CD4-positive, alpha-beta T cell treated with Interleukin-15 for 4 hours (primary cell): ENCODE measurements at places on chromosomes 1 and 21.
A peak's percentile ranks its signal among the peaks of the same experiment; 100 is the strongest.

DNA sequence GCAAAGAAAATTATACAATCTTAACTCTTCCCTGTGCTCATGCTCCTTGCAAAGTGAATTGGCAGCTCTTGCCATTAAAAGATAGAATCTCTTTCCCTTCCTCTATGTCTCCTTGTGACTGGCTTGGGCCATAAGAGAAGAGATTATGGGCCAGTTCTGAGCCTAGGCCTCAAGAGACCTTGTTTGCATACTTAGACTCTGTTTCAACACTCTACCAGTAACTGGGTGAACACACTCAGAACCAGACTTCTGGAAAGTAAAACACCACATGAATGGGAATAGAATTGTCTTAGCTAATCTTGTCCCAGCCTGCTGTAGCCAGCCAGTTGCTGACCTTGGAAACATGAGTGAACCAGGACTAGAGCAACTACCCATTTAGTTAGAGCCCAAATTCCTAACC is 15.3 kb upstream of the OR6K3 start:
- no peak for DNase-seq

GRCh38 chr1:32894681-32895080 is 6.5 kb downstream of the TMEM54 start:
- no peak for DNase-seq

- DNase-seq, result no peak
Measured at GRCh38 chr1:169899519-169900217, 6.0 kb upstream of the SCYL3 start.

- no peak for DNase-seq
Measured at GRCh38 chr1:64766429-64766828, 21.6 kb downstream of the RAVER2 start.

DNA sequence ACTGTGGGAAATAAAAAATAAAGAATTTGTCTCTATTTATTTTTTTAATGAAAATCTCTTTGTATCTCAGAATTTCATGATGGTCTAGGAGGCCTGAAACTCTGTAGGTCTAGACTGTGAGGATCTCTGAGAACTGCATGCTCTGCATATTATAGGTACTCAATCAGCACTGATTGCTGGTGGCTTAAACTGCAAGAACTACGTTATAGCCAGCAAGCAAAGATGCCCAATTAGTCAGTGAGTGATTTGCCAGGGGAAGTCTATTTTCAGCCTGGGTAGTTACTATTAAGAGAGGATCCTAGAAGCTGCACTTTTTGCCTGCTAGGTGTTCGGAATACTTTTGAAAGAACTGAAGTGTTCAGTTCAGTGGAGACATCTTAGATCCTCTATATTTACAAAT is 87.4 kb downstream of the GPR52 start:
- no peak for DNase-seq

DNA sequence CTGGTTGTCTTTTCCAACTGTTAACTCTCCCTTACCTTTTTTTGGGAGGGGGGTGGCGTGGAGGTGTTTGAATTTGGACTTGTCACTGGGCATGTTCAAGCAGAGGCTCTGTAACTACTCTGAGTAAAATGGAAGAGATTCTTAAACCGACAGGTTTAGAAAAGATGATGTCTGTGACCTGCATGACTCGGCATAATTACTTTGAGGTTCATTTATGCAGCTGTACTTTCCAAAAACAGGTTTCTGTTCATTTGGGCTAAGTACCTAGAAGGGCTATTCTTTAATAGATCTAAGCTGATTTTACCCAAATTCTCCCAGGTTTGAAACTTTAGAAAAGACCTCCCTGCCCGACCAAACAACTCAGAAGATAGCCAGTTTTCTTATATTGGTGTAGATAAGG is 80.3 kb downstream of the SLC35A3 start:
- no peak for DNase-seq

DNA sequence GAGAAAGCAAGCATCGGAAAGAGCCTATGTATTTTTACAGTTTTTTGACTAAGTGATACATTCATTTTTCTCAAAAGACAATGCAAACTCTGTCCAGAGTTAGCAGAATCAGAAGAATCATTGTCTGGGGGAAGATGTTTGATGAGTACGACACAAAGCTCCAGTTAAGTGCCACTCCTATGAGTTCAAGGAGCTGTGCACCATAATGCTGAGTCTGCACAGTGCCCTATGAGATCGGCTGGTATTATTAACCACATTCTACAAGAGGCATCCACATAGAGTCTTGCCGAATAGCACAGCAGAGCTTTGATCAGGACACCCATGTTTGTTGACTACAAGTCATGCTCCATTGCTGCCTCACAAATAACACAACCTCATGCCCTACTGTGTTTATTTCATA is 54.9 kb upstream of the RAP1GAP start:
- DNase-seq, result no peak

DNA sequence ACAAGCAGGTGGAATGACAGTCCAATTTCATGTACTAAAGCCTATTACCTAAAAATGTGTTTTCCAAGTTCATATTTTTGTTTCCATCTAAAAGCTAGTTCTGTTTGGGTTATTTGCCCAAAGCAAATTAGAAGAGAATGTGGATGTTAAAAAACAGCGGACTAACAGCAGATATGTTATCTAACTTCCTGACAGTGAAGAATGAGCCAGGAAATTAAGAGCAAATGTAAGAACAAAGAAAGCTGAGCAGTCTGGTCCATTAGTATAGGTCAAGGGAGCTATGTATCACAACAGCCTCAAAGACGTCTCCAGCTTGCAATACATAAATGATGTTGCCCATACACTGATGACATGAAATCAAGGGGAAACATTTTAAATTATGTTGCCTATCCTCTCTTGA is 145.5 kb upstream of the PLD5 start:
- DNase-seq, result no peak

DNA sequence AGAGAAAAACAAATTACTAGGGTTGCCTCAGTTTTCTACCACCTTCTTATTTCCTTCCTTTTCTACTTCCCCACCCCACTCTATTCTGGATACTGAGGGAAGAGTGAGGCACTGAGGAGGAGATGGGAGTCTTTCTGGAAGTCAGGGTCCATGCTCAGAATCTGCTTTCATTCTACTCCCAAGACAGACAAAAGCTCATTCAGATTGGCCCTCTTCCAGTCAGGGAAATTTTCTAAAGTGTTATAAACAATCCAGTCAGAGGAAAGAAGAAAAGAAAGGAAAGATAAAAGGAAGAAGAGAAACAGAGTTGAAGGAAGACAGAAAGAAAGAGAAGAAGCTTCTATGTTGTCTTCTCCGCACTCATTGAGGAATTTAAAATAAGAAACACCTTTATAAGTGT is 228.6 kb downstream of the COP1 start:
- no peak for DNase-seq

- DNase-seq, result peak; percentile 94
Measured at GRCh38 chr1:2049718-2050431, at the start of gene PRKCZ. Gene PRKCZ, plus strand, starts transcription at chr1:2050411. Its CDS starts 220 bp downstream, at chr1:2050631.

- DNase-seq, result no peak
Measured at GRCh38 chr1:169240449-169241232, 127.0 kb downstream of the NME7 start.

- DNase-seq, result no peak
Measured at GRCh38 chr1:32128964-32129363, 21.1 kb downstream of the KPNA6 start.

GRCh38 chr21:17422931-17423330 is 89.9 kb upstream of the CXADR start:
- DNase-seq, result no peak

- no peak for DNase-seq
Measured at GRCh38 chr1:106360252-106360651, 696.2 kb upstream of the PRMT6 start.

- DNase-seq, result no peak
Measured at GRCh38 chr1:97136996-97137395, 415.4 kb downstream of the PTBP2 start.

- no peak for DNase-seq
Measured at GRCh38 chr1:245205864-245206263, 51.1 kb downstream of the KIF26B start.

DNA sequence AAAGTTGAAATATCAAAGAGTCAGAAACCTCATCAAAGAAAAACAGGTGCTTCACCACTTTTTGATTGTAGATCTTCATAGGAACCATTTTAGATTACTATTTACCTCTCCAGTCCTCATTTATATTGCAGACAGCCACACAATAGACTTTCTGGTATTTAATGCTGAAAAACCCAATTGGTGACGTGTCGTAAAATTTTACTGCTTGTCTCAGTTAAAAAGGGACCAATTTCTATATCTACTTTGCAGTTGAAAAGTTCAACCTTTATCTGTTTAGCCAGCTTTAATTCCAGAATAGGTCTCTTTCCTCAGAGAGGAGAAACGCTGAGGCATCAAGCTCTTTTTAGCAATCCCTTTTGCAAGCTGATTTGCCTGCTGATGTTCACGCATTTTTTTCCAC is 1722.4 kb downstream of the PLA2G4A start:
- DNase-seq, result no peak

DNA sequence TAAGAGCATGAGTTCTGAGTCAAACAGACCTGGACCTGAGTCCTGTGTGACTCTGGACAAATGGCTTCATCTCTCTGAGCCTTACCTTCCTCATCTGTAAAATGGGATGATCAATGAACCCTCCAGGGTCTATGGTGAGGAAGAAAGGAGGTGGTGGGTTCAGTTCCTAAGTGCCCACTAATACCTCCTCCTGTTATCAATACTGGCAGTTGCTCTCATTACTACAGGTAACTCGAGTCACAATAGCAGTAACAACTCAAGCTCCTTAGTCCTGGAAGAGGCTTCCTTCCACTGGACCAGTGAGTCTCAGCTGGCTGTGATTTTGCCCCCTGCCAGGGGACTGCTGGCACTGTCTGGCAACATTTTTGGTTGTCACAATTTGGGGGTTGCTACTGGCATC is 2.6 kb downstream of the PADI2 start:
- no peak for DNase-seq

GRCh38 chr1:19219451-19219850 is 9.4 kb upstream of the UBR4 start:
- DNase-seq, result no peak

DNA sequence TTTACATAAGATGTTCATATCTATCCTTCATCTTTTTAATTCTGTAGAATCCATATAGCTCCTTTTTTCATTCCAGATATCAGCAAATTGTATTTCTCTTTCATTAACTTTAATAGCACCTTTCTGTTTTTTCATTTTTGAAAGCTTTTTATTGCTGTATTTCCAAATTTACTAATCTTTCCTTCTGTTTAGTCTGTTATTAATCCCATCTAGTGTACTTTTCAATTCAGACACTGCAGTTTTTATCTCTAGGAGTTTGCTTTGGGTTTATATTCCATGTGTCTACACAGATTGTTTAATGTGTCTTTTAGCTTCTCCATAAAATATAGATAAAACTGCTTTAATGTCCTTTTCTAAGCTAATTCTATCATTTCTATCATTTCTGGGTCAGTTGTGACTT is 37.4 kb upstream of the GUCA2A start:
- DNase-seq, result no peak

- peak; percentile 45 for DNase-seq
Measured at GRCh38 chr1:203278082-203278884, 27.0 kb upstream of the BTG2 start.

DNA sequence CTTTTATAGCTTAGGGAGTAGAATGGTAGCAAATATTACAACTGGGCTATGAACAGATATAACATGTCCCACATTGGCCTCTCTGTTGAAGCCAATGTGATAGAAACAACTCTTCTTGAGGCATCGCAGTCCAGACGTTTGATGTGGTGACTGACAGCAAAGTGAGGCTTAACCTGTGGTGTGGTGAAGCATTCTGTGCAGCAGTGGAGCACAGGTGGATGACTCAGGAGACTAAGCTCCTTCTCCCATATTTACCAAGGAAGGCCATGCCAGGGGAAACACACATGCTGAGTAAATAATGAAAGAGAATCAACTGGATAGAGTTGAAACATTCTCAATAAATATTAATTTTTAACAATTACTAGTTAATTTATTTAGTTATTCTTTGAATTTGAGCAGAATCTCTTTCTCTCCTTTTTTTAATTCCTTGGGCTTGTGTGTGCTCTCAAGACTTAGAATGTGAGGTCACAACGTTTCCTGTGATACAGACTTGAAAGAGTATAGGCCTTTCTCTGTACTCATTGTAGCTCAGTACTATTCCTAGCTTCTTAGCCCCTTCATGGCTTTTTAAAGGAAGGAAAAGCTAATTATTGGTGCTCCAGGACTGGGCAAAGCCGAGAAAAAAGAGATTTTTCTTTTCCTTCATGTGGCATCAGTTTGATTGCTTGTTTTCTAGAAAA is 17.6 kb downstream of the CRB1 start:
- DNase-seq, result no peak
